ENCODE measurements at places on chromosomes 6 and 20.

DNA sequence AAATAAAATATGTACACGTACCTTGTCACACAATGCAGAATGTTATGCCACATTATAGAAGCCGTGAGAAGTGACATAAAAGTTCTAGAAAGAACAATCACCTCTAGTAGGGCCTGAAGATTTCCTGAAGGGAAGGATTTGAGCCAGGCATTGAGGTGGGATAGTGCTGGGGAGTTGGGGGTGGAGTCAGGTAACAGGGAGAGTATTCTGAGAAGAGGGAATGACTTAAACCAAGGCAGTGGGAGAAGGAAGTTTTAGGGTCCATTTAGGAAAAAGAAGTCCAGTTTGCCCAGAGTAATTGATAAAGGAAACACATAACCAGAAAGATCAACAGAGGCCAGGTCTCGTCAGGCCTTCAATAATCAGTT, 262.8 kb downstream of the ARHGAP18 start:
- DNase-seq: no peak

DNA sequence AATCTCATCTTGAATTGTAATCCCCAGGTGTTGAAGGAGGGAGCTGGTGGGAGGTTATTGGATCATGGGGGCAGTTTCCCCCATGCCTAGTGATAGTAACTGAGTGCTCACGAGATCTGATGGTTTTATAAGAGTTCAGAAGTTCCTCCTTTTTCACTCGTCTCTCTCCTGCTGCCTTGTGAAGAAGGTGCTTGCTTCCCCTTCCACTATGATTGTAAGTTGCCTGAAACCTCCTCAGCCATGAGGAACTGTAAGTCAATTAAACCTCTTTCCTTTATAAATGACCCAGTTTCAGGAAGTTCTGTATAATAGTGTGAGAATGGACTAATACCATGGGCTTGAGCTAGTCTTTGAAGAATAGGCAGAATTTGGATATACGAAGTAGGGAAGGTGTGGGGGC, 113.9 kb downstream of the RIN2 start:
- no peak for DNase-seq

- DNase-seq: no peak
Observed at GRCh38 chr6:43834528-43835155, 64.6 kb downstream of the VEGFA start.

DNA sequence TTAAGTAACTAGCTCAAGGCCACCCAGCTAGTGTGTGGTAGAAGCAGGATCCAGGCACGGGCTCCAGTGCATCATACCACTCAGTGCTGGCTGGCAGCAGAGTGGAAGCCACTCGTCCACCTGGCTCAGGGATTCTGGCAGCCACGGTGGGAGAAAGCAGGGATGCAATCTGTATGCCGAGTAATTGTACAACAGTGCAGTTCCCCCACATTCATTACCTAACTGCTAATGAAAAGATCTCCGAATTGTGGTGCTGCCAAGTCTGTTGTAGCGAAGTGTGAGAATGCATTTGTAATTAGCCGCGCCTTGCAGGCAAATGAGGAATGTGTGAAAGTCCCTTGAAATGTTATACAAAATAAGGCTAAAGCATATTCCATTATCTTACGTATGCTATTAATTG, 29.0 kb downstream of the KCNG1 start:
- no peak for DNase-seq

- DNase-seq: no peak
Observed at GRCh38 chr20:48332555-48332954, 495.2 kb downstream of the PREX1 start.

DNA sequence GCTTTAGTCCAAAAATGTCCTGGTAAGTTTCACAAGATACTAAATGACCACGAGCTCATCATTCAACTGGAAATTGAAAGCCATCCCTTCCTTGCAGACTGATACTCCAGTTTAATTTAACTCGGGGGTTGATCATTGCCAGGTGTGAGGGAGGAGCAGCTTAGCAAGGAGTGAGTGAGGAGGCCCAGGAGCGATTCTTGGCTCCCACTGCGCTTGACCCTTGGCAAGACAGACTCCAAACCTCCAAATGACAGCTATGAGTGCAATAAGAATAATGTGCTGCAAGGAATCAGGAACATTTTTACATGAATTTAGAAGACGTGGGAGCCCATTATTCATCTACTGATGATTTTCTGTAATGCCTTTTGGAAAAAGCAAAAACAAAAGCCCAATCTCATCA, 64.9 kb downstream of the LAMA4 start:
- no peak for DNase-seq

DNA sequence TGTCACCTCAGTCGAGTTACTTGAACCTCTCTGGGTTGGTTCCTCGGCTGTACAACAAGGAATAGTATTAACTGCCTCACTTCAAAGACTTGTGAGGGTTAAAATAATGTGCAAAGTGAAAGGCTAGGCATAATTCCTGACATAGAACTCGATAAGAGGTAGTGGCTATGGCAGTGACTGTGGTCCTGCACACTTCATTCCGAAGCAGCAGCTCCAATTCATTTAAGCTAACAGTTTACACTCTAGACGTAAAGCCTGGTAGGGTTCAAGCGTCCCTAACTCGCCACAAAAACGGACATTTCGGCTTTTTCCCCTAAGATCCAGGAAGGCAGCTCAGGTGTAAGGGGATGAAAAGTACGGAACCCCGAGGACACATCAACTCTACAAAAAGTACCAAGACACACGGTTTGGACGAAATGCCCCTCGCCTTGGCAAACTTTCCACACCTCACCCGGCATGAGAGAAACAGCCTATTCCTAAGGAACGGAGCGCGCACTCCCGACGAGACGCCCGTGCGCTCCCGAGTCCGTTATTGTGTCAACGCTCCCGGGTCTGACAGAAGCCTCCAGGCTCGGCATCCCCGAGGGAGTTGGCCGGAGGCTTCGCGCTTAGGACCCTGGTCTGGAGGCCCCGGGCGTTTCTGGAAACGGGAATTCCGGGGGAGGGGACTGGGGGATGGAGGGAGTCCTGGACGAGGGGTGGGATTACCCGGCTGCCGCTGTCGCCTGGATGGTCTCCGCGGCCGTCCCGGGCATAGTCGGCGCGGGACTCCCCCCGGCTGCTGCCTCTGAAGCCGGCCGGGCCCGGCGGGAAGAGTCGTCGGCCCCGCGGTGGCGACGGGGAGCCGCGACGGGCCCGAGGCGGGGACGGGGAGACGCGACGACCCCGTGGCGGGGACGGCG, 937 bp downstream of the ZNF318 start:
- no peak for DNase-seq

DNA sequence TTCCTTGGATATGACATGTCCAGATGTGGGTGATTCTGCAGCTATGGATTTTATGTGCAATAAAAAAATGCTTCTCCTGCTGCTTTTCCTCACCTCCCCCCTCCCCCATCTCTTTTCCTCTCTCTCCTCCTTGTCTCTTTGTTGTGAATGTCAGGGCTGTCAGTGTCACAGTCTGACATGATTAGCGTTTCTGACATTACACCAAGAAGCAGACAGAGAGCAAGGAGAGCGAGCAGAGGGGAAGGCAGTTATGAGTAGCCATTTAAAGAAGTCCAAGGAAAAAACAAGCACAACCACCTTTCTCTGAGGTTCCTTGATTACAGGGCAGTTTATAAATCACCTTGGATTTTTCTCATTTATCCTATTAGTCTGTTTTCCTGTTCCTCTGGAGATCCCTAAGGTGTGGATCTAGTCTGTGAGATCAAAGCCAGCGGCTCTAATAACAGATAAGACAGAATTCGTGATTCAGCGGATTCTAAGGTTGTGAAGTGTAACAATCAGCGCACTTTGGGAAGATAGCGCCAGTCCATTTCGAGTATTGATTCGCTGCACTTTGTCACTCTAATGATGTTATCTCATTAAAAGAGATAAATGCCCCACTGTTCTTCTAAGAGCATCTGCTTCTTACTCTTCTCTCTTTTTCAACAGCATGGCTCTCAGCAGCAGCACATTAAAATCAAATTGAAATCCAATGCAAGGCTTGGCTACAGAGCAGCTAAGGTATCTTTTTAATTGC, 101.4 kb downstream of the BACH2 start:
- no peak for DNase-seq

Data from GM12891 (cell line).